Activated CD4-positive, alpha-beta T cell treated with anti-CD3 and anti-CD28 coated beads for 48 hours (primary cell): ENCODE measurements at places on chromosomes 16 and 17.

DNA sequence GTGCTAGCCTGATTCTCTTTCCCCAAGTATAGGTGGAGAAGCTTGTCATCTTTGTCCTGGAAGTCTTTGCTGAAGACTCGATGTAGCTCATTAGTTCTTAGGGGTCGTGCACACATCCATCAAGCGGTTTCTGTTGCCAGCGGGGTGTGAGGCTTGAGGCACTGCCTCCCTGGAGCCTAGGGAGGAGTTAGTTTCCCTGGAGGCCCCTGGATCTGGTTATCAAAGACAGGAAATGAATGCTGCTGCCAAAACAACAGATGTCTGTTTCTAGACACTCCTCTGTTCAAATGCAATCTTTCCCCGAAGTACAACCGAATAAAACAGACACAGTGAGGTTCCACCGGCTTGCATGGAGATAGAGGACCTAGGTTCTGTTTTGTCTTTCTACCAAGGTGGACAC lies 17.5 kb downstream of the HS3ST4 start:
- DNase-seq, result no peak

DNA sequence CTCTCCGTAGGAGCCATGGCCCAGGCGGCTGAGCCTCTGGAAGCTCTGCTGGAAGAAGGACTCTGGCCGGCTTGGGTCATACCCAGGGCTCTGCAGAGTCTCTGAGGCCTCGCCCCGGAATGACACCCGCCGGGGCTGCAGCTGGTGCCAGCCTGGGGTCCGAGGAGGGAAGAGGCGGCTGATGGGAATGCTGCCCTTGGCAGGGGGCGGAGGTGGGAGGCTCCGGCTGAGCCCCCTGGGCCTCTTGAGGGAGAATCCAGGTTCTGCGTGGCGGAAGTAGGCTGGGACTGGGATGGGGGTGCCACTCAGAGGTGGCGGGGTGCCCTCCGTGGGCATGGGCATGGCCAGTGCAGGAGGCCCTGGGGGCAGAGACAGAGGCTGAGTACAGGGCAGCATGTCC lies 3.6 kb downstream of the PKMYT1 start:
- DNase-seq, result no peak

DNA sequence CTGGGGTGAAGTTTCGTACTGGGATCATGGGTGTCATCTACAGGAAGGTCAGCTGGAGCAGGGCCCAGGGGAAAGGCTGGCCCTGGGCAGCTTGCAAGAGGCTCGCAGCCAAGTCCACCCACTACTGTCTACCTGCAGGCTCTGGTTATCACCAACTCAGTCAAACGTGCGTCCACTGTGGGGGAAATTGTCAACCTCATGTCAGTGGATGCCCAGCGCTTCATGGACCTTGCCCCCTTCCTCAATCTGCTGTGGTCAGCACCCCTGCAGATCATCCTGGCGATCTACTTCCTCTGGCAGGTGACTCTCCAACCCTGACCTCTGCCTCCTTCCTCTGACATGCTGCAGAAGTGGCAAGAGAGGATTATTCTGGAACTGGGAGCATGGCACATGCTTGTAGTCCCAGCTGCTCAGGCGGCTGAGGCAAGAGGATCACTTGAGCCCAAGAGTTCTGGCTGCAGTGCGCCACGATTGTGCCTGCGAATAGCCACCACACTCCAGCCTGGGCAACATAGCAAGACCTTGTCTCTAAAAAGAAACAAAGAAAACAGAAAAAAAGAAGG lies 29.2 kb downstream of the ABCC3 start:
- DNase-seq, result no peak

- no peak for DNase-seq
Observed at GRCh38 chr17:66837885-66838665, 3.2 kb downstream of the CACNG5 start.

- DNase-seq, result no peak
Observed at GRCh38 chr17:29341726-29342125, 47.8 kb upstream of the NUFIP2 start.

GRCh38 chr17:82845163-82845807 lies 5.5 kb upstream of the ZNF750 start:
- no peak for DNase-seq

DNA sequence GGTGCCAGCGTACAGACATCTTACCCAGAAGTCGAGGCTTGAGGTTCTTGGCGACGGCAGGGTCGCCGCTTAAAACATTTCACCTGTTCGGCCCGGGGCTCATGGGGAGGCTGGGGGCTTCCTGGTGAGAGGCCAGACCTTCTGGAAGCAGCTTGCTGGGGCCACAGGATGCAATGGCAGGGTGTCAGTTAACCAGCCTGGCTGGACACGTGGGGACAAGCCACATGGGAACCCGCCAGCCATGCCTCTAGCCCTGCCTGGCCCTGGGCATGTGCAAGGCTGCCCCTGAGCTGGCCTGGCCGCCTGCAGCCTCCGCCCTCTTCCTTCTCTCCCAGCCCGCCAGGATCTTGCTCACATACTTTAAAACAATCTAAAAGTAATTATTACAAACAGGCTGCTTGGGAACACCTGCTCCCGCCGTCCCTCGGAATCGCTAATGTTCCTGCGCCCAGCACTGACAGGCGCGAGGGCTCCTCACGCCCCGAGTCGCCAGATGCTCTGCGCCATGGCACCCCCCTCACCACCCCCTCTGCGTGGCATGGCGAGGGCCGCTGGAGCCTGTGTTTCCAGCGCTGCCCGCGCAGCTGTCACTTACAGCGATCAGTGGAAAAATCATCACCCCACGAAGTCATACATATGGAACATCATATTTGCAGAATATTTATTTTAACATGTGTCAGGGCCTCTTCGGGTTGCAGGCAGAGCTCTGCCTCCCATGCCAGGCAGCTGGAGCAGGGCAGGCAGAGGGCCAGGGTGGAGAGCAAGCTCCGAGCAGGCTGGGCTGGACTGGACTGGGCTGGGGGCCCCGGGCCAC lies 188.7 kb upstream of the GSE1 start:
- no peak for DNase-seq
